ENCODE measurements at places on chromosomes 5 and 9.

DNA sequence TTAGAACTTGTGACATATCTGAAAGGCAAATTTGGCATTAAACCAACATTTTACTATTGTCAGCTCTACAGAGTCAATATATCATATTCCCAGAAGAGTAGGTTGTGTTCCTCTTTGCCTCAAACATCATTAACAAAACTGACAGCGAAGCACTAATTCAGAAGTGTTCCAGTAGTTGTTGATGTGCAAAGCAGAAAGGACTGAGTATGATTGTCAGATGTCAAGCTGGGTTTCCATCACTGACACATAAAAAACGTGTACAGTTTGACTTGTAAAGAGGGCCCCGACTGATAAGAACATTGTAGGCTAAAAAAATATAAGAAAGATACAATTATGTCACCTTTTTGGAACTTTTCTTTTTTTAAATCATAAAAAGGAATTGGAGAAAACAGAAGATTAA lies 101.5 kb upstream of the ZNF608 start:
- no peak for DNase-seq

DNA sequence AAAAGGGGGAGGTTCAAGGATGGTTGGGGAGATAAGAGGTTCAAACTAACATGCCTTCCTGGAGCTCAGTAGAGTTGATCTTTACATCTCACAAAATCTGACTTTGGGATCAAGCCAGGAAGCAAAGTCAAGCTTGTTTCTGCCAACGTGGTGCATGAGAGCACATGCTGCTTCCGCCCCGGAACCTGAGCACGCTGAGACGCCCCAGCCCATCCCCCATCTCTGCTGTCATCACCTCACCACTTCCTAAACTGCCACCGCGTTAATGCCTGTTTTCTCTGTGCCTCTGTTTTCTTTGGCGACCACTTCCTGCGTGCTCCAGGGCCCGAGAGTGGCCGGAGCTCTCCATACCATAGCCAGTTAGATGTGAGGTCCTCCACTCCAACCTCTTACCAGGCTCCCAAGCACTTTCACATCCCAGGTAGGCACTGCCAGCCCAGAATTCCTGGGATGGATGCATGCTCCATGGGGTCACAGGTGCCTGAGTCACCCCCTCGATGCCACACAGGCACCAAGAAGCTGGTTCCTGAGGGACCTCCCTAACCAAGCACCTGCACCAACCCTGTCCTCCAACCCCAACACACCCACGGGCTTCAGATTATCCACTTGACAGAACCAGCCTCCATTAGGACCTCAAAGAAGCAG lies 31.2 kb upstream of the AFAP1L1 start:
- no peak for DNase-seq

DNA sequence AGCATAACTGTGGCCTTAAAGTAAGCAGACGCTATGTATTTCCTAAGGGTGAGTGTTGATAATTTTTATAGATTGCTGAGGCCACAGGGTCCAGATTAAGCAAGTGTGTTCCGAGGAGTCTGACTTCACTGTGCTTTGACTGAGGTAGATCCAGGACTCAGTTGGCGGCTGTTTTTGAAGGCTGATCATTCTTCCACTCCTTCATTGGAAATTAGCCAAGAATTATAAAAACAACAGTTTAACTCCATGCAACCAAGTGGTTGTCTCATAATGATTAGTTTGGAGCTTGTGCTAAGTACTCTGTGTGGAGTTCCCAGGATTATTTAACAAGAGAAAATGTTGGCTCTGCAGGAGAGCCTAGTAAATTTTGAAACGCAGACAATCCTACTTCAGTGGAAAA lies 19.1 kb downstream of the IQGAP2 start:
- DNase-seq = no peak

- no peak for DNase-seq
Measured at GRCh38 chr9:10678010-10678409, 65.2 kb upstream of the PTPRD start.

DNA sequence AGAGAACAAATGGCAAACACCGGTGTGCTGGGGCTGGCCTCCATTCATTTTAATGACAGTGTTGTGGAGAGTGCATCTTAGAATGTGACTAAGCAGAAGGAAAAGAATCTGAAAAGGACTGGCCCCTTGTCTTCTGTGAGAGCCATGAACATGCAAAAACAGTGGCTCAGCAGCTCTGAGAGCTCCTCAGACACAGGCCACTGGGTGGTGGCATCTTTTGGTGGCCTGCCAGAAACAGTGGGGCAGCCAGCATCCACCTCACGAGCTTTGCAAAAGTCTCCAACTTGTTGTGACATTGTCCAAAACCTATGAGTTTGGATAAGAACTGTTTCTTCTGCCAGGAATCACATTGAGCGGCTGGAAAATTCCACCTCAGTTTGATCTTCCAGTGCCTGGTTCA lies 233.4 kb downstream of the NR3C1 start:
- DNase-seq = no peak

- no peak for DNase-seq
Measured at GRCh38 chr5:68170826-68171558, 44.6 kb upstream of the PIK3R1 start.

- no peak for DNase-seq
Measured at GRCh38 chr9:110532908-110533665, 46.5 kb downstream of the SVEP1 start.

- no peak for DNase-seq
Measured at GRCh38 chr5:139453683-139454567, 8.6 kb downstream of the ECSCR start.

GRCh38 chr9:17476401-17476800 lies 102.5 kb upstream of the SH3GL2 start:
- DNase-seq = no peak

GRCh38 chr5:126869005-126869451 lies 92.1 kb downstream of the LMNB1 start:
- no peak for DNase-seq

GRCh38 chr5:75365740-75366139 lies 28.7 kb downstream of the HMGCR start:
- DNase-seq = no peak

- DNase-seq = no peak
Measured at GRCh38 chr9:27581826-27582225, 8.5 kb upstream of the C9orf72 start.

- no peak for DNase-seq
Measured at GRCh38 chr9:136047775-136048559, 47.1 kb downstream of the NACC2 start.

GRCh38 chr5:146529984-146530383 lies 14.0 kb upstream of the GPR151 start:
- no peak for DNase-seq

GRCh38 chr5:156783092-156783491 lies 67.0 kb upstream of the PPP1R2B start:
- DNase-seq = no peak

DNA sequence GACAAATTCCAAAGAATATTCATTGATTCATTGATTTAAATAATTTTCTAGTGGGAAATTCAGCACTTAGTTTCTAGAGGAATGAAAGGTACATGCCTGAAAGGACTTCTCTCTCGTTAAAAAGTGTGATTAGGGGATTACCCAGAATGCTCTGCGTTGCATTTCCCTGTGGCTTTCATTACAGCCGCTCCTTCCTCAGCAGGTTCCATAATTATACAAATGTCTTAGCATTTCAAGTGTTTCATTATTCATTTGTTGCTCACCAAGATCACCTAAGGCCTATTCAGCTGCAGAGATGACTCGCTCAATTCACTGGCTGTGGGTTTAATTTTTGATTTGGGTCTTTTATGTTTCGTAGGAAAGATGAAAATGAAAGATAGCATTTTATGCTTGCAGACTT lies 52.8 kb downstream of the SPATA31C2 start:
- DNase-seq = no peak

GRCh38 chr9:91500509-91501014 lies 76.9 kb upstream of the NFIL3 start:
- peak; percentile 15 for DNase-seq

DNA sequence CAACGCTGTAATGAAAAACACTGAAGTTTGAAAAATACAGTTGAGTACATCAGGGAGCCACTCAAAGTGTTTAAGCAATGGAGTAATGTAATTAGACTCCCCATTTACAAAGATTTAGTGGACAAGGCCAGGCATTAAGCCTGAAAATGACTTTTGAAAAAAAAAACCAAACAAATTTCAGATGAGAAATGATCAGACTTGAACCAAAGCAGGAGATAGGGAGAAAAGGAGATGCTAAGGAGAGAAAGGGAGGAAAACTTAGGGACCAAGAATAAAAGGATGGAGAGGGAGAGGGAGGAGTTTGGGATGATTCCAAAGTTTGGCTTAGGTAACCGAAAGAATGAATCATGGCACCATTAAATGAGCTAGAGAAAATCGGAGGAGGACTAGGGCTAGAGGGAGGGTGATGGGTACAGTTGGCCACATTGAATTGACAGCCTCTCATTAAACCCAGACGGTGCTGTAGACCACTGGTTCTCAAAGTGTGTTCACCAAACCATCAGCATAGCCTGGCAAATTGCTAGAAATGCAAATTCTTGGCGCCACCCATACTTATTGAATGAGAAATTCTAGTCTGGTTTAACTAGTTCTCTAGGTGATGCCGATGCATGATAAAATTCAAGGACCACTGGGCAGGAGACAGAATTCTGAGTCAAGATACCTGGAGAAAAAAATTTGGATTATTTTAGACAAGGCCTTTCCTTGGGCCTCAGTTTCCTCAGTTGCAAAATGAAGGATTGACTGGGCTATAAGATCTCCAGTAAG lies 6.2 kb upstream of the CPEB4 start:
- DNase-seq = no peak

GRCh38 chr5:152437866-152438265 lies 32.8 kb upstream of the NMUR2 start:
- no peak for DNase-seq

GRCh38 chr5:93164690-93165089 lies 416.3 kb downstream of the NR2F1-AS1 start:
- peak; percentile 47 for DNase-seq

DNA sequence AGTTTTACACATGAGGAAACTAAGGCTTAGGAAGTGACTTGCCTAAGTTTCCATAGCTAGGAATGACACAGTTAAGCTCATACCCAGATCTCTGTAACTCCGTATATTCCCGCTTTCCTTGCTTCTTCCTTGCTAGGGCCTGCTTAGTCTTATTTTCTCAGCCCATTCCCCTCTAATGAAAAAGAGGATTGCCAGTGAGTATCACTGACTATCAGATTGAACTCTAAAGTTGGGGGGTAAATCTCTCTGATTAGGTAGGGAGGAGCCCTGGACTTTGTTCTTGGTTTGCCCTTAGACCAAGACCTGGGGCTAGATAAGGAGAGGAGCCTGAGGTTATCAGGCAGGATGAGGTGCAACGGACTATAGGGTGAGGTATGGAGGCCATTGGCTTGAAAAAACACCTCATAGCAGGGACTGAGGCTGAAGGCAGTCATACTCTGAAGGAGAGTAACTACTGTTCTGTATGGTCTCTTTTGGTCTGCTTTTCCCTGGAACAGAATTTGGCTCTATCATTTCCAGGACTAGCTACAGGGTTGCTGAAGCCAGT lies 2.5 kb downstream of the TRIM32 start:
- DNase-seq = no peak

DNA sequence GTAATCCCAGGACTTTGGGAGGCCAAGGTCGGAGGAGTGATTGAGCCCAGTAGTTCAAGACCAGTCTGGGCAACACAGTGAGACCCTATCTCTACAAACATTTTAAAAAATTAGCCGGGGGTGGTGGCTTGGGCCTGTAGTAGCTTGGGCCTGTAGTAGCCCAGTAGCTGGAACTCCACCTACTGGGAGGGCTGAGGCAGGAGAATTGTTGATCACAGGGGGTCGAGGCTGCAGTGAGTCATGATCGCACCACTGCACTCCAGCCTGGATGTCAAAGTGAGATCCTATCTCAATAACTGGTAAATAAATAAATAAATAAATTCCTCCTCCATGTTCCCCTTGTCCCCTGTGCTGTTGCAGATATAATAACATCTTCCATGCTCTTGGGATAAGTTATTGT lies 14.3 kb downstream of the VCAN start:
- no peak for DNase-seq

- DNase-seq = no peak
Measured at GRCh38 chr5:149264439-149265067, 7.1 kb upstream of the AFAP1L1 start.

- DNase-seq = no peak
Measured at GRCh38 chr5:135386096-135386495, 12.9 kb downstream of the MACROH2A1 start.
